Aorta (tissue), 5 donors: ENCODE measurements at places on chromosomes 16 and 17.

DNA sequence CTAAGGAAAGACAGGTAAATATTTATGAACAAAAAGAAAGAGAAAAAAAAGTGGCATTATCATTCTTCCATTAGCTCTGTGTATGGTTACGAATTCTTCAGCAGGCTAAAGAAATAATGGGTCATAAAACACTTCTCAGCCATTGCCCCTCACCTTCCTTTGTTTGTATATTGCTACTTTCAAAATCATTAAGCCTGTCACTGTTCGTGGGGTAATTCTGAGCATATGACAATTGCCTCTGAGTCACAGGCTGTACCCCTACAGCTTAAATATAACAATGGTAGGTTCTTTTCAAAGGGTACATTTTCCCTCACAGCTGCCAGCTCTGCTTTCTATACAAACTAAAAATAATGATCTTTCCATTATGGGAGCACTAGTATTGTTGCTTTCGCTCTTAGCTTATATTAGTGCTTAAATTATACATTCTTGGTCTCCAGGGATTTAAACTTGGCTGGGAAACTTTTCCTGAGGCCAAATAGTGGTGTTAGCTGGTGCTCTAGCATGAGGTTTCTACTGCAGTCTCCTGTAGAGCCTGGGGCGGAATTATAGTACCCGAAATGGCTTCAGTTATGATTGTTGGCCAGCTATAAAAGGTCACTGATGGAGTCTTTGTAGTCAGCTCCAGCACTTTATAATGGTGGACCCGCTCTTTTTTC is 74.7 kb upstream of the CDH11 start:
- DNase-seq = no peak

DNA sequence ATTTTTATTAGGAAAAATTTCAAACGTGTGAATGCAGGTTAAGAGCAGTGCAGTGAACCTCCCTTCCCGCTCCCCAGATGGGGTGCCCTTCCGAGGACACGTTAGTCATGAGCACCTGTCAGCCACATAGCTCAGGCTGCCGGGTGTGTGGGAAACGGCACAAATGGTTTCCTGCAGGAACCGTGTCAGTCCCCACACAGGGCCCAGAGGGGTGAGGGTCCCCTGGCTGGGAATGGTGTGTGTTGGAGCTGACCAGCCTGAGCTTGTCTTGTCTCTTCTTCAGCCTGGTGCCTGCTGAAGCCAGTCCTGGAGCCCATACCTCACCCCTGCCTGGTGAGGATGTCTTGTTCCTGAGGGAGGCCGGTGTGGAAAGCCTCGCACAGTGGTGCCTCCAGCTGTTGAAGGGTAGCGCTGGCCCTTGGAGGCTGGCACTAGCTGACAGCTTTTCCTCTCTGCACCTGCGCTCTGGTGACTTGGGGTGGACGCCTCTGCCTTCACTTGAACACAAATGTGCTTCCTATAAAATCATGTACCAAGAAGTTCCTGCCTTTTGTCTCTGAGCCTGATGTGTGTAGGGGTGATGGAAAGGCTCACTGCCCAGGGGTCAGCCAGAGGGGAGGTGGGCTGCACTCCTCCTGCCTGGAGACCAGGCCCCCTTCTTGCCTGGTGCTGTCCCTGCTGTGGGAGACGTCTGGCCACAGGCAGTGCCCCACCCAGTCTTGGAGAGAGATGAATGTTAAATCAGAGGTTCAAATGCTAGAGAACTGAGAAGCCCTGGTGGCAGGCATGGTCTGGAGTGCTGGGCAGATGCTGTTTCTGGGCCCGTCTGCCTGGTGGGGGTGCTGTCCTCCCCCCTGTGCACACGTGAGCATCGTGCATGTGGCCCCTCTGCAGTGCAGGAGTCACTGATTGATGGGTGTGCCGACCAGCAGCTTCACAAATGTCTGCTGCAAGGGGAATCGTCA is 102.6 kb upstream of the ZNF750 start:
- DNase-seq = no peak

- DNase-seq = no peak
Measured at GRCh38 chr17:48704361-48705248, 17.7 kb downstream of the PRAC1 start.

- no peak for DNase-seq
Measured at GRCh38 chr16:12758670-12759558, 44.8 kb downstream of the CPPED1 start.

DNA sequence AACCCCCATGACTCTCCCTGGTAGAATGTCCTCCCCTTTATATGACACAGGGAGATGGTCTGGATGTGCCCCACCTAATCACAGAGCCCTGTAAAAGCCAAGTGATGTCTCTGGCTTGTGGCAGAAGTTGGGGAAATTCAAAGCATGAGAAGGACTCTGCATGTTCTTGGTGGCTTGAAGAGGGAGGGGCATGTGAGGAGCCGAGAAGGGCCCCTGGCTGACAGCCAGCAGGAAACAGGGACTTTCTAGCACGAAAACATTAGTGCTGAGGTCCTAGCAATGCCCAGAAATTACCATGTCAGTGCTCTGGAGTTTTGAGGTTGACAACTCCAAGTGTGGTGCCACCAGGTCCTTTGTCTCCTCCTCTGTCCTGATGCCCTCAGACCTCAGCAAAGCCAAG is 75.9 kb downstream of the USP22 start:
- no peak for DNase-seq

GRCh38 chr17:10713318-10713717 is 15.9 kb downstream of the ADPRM start:
- DNase-seq = no peak

GRCh38 chr17:55668312-55668920 is 54.2 kb downstream of the TMEM100 start:
- DNase-seq = no peak

GRCh38 chr16:68425498-68426346 is 22.6 kb downstream of the SMPD3 start:
- peak; percentile 62 for DNase-seq

DNA sequence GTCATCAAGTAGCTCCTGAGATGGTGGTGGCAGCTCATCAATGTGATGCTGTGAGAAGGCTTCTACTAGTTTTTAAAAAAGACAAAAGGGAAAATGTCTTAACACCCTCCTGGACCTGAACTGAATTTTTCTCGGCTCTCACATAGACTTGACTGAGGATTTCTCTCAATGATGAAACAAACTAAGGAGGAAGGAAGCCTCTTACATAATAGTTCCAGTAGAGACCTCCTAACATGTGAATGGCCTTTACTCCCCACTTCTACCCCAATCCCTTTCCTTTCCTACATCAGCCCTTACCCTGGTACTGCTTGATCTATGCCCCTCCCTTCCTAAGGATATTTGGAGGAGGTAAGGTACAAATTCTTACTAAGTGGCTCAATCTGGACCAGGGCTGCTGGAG is 54.8 kb upstream of the MTMR4 start:
- DNase-seq = no peak

DNA sequence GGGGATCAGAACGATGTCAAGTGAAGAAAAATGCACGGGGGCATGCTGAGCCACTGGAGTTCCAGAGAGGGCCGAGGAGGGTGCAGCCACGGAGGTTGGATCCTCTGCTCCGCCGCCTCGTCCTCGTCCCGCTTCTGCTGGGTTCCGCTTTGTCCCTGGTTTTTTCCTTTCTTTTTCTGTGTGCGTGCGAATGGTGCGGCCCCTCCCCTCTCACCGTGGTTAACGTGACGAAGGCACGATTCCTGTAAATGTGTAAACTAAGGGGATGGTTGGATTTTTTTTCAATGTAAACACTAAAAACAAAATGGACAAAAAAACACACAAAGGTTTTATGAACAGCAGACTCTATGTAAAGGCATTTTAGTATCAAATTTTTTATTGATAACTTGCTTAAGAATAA is 46.7 kb downstream of the ACTG1 start:
- no peak for DNase-seq

DNA sequence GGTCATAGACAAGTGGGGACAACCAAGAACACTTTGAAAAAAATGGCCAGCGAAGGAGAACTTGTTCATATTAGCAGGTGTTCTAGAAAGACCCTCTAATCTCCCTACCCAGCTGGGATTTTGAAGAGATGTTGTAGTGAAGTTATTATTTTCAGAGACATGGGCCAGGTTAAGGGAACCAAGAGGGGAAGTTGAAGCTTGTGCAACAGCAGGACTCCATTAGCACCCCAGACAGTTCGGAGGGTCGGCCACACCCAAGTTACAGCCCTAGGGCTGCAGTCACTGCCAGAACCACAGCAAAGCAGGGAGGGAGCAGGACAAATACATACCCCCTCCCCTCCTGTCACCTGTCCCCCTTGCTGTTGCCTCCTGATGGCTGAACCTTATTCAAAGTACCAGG is 42.3 kb downstream of the WSB1 start:
- no peak for DNase-seq

GRCh38 chr16:74071996-74072535 is 224.5 kb upstream of the PSMD7 start:
- no peak for DNase-seq

- DNase-seq = no peak
Measured at GRCh38 chr16:57648125-57648524, 19.7 kb downstream of the ADGRG1 start.

DNA sequence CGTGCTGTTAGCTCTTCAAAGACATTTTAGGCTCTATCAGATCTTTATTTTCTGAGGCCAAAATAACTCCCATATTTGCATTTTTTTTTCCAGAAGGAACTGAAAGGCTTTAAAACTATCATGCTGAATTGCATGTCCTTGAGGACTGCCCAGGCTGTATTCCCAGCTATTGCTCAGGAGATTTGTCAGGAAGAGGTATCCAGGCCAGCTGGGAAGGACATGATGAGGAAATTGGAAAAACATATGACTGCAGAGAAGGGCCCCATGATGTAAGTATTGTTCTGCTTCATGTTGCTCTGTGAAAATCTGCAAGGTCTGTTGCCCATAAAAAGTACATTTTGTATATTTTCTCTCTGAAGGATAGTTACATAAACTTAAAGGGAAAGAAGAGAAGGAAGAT is 5.7 kb downstream of the CDC6 start:
- no peak for DNase-seq

GRCh38 chr17:19706791-19707727 is 9.3 kb downstream of the SLC47A2 start:
- no peak for DNase-seq

GRCh38 chr16:50442221-50442620 is 73.4 kb upstream of the BRD7 start:
- no peak for DNase-seq

DNA sequence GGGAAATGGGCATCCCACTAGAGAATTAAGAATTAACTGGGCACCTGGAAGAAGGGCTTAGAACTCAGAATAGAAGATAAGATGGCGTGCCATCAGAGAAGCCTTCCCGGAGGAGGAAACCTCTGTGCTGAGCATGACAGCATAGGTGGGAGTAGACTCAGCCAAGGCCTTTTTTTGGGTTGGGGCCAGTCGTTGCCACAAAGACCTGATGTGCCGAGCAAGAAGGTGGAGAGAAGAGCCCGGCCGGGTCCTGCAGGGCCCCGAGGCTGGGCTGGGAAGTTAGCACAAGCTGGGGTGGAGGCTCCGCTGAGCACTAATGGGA is 1.1 kb upstream of the RAB11FIP4 start:
- DNase-seq = no peak

DNA sequence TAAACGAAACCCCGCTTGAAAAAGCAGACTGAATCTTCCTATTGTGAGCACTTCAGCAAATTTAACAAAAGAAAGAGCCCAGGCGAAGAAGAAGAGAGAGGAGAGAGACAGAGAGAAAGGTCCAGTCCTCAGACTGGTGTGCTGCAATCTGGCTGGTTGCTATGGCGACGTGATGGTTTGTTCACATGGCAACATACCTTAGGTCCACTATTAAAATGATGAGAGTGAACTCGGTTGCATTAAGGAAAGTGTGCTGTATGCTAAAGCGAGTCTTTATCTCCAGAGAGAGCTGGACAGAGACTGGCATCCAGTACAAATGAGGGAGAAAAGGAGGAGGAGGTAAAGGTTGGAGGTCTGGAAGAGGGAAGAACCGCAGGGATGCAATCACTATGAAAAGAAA is 271.8 kb upstream of the ZFHX3 start:
- DNase-seq = no peak

- DNase-seq = no peak
Measured at GRCh38 chr17:36816907-36817288, 120.4 kb upstream of the LHX1 start.

- DNase-seq = no peak
Measured at GRCh38 chr17:50853781-50854180, 12.4 kb downstream of the TOB1 start.

DNA sequence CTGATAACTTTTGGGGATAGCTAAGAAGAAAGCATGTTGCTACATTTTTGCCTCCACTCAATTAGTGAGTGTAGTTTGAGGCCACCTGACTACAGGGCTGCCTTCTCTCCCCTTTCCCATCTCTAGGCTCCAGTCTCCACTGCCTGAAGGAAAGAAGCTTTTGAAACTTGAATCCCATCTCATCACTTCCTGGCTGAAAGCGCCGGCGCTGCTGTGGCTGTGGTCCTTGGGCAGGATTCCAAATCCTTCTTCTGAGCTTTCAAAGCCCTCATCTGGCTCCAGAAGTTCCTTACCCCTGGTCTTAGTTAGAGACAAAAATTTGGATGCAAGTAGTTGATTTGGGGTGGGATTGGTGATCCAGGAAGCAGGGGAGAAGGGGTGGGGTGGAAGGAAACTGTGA is 119.4 kb downstream of the FOXL1 start:
- DNase-seq = no peak

GRCh38 chr17:32015245-32016013 is 8.2 kb downstream of the LRRC37B start:
- no peak for DNase-seq

DNA sequence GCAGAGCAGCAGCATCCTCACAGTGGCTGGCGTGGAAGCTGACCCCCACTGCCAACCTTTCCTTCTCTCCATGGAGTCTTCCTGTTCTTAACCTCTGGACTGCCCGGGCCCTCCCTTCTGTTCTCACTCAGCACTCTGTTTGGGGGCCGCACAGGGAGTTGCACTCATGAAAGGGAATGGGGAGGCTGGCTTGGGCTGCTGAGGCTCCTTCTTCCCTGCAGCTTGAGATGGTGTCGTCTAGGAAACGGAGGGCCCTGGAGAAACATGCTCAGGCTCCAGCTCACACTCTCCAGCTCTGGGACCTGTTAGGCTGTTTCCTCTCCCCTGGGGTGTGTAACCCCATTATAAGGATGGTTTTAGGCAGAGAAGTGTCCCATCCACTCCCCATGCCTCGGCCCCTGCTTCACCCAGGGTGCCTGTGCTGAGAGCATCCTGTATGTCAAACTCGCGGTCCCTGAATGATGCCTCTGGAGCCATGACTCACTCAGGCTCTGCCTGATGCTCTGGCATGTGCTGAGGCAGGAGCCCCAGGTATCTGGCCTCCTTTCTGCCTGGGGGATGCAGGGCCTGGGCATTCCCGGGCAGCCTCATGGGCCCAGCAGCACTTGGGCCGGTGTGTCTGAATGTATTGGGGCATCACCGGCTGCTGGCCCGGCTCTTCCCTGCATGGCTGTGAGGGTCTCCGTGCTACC is 18.9 kb downstream of the TMEM94 start:
- DNase-seq = no peak
